ENCODE measurements at places on chromosomes 2 and 18. TPM values are rescaled to one million over a fixed set of nuclear protein-coding genes. Genes with fewer than 3 reads are reported as not detected.

Gene ZBTB14
- total RNA-seq, result 12.9 TPM

GRCh38 chr2:217933617-217933993 lies 69.2 kb downstream of the TNS1 start:
- no peak for DNase-seq

GRCh38 chr2:104746299-104746698 lies 107.6 kb upstream of the POU3F3 start:
- DNase-seq, result no peak

Gene CCDC141
- total RNA-seq, result not detected

Gene ANO7
- 1.5 TPM for total RNA-seq

DNA sequence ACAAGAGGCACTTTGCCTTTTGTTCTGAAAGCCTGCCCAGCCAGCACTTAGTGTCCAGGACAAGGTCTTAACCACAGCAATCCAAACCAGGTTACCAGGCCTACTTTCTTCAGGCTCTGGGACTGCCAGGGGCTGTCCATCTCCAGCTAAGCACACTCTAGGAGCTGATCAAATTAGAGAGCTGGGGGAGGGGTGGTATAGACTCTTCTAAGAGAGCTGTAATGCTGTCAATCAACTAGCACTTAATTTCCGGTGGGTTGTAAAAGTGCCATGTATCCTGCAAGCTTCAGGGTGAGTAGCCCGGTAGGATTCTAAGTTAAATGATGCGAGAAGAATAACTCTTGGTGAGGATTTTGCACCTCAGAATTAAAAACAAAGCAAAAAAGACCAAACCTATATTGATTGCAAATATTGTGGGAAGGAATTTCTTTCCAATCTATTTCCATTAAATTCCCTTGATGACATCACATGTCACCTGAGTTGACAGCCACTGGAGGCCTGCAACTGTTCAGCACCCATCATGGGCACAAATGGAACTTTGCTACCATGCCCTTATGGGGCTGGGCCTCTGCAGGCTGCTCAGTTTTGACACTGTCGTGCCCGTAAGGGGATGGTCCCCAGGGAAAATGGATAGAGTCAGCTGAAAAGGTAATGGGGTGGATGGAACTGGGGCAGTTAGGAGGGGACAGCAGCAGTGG lies 8.7 kb upstream of the COX7A2L start:
- DNase-seq, result no peak

DNA sequence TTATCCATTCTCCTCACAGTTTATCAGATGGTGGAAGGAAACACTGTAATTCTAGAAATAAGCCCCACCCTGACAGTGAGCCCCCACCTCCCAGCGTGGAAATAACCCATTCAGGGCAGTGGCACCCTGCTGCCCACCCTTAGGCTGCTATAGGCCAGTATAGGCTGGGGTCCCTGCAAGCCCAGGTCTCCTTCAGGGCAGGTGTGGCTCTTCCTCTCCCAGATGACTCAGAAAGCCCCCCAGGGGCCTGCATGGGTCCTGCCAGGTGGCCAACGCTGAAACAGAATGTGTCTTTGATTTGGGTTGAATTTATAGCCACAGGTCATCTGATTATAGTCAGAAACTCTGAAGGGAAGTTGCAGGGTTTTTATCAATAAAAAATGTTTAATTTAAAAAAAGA lies 136.4 kb downstream of the SH3RF3 start:
- DNase-seq, result no peak

- no peak for DNase-seq
Measured at GRCh38 chr2:62347563-62348270, 151.8 kb downstream of the B3GNT2 start.

DNA sequence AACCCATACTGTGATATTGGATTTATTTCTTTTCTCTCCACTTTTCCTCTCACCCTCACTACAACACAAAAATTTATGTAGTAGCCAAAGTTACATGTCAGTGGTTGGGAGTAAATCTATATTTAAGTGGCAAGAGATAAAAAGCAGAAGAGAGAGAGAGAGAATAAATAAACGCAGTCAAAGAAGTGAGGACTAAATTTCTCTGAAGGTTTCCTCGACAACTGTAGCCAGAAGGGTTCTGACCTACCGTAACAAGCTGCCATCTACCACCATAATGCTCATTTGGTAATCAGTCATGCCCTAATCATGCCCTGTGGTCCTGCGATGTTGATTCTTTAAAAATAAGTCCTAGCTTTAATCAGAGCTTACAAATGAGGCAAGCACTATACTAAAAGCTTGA lies 9.1 kb downstream of the ARHGAP28 start:
- DNase-seq, result no peak

DNA sequence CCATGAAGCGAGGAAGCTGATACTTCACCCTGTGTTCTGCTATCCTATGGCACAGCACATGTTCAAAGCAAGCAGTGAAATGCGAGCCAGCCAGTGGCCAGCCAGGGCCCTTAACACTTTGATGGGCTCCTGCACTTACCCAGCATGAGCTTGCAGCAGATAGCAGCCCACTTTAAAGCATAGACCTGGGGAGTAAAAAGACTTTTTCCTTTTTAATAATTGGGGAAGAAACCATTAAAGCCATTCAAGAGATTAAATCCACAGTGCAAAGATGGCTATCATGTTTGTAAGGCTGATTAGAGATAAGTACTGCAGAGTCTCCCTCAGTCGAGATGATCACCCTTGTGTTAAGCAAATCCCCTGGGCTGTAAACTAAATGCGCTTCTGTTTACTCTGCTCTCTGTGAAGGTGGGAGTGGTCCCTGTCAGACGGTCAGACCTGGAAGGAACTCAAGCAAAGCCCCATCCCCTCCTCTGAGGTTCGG lies 15.7 kb downstream of the CCBE1 start:
- DNase-seq, result no peak

DNA sequence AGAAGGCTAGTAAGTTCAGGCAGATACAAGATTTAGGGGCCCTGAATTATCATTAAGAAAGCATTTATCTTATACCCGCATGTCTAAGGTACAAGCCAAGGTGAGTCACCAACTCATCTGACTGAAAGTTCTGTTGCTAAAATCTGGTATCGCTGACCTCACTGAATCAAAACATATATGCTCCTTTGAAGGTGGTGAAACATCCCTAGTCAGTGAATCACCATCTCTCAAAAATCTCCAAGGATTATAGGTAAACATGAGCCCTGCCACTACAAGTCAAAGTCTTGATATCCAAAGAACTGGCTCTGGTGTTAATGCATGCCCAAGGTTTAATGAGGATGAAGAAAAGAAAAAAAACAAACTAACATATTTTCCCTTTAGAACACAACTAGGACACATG lies 43.5 kb downstream of the IRS1 start:
- DNase-seq, result no peak

GRCh38 chr18:64099244-64099643 lies 49.6 kb downstream of the LINC00305 start:
- DNase-seq, result no peak

DNA sequence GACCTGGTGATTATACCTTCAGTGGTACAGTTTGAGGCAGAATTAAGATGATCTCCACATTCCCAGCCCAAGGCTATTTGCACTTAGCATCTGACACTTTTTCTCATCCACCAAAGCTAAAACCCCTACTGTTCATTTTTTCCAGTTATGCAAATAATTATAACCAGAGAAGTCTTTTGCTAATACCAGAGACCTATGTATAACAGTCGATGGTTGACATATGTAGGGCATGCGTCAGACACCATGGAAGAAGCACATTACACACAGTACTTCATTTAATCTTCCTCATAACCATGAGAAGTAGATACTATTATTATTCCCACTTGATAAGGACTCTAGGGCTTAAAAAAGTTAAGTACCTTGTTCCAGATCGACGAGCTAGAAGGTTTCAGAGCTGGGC lies 36.5 kb downstream of the AP1S3 start:
- DNase-seq, result no peak

Gene SERPINB13
- total RNA-seq, result not detected

Gene CRYGD
- total RNA-seq, result not detected

DNA sequence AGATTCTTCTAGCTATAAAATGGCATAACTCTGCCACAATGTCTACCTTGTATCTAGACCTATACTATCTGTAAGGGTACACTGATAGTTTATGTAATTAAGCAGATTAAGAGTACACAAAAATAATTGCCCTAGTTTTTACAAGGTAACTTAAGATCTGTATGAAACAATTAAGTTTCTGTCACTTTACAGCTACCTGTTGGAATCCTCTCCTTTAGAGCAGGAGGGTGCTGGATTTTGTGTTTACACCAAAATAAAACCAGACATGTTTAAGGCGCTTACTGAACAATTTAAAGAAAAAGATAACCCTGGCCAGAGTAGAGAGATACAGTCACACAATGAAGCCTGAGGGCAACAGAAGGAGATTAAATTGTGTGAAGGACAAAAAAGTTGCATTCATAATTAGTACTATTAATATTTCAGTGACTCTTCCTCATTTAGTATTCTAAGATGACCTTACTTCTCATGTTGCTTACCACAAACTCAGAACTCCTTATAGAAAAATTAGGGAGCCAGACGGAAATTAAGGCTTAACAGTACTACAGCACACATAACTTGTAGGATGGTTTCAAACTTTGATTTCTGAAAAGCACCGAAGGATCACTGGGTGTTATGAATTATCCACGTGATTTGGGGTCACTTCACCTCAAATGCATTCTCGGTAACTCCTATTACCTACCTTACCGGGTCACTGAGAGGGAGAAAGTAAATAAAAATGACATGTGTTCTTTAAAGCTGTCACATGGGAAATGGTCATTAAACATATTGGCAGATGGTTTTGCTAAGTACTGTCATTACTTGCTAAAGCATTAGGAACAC lies 1.0 kb downstream of the DARS1 start:
- DNase-seq, result no peak

- peak; percentile 79 for DNase-seq
Measured at GRCh38 chr18:78804206-78805030, 175.2 kb upstream of the SALL3 start.

Gene TMEM18
- total RNA-seq, result 28.8 TPM

DNA sequence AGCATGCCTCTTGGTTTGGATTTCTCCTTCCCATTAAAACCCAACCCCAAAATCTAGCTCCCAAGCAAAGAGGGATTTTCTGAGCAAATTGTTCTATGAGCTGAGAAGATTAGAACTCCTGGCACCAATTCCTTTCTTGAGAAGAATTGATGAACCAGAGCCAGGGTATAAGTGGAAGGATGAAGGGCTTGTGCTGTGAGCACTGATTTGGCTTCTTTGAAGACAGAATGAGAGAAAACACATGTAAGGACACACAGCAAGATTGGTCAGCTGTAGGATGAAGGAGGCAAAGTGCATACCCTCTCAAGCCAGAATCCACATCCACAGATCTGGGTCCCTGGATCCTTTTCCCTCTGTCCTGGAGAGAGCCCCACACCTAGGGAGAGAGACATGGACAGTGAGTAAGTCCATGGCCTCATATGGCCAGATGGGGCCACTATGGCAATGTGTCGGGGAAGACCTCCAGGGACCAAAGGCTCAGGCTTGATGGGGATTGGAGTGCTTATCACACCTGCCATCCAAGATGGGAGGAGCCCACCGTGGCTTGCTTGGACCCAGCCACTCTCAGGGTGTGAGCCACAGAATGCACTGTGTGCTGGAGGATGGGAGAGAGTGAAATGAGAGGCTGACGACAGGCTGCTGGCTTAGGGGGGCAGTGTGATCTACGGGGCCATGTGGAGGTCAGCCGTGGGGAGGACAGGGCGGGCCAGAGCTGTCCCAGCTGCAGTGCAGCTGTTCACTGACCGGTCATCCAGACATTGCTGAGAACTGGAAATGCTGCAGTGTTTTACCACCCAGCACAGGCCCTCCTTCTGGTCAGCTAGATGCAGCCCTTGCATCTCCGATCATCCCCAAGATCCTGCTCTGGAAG lies 339.8 kb downstream of the CYP26B1 start:
- no peak for DNase-seq

- DNase-seq, result no peak
Measured at GRCh38 chr2:68418855-68419254, 48.2 kb downstream of the FBXO48 start.

DNA sequence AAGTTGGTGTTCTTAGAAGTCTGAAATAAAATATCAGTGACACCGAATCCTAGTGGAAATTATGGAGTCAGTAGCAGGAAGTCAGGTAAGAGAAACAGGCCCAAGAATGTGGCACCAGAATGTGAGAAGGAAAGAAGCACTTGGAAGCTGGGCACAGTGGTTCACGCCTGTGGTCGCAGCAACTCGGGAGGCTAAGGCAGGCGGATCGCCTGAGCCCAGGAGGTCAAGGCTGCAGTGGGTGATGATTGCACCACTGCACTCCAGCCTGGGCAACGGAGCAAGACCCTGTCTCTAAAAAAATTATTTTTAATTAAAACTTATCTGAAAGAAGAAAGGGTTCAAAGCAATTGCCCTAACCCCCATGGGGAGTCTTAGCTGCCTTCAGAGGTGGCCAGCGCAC lies 268.3 kb upstream of the SALL3 start:
- no peak for DNase-seq

DNA sequence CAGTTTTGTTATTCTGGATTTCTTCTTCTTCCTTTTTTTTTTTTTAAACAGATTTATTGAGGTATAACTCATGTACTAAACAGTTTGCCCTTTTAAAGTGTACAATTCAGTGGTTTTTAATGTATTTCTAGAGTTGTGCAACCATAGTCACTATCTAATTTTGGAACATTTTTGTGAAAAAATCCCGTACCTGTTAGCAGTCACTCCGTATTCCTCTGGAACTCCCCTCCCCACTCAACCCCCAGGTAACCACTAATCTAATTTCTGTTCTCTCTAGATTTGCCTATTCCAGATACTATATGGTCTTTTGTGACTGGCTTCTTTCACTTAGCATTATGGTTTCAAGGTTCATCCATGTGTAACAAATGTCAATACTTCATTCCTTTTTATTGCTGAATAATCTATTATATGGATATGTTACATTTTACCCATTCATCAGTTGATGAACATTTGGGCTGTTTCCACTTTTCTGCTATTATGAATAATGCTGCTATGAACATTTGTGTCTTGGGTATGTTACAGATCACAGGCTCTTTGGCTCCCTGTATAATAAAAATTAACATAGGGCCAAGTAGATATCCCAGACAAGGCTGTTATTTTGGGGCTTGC lies 21.9 kb downstream of the EHBP1 start:
- no peak for DNase-seq

GRCh38 chr2:9655441-9656269 lies 24.9 kb upstream of the YWHAQ start:
- no peak for DNase-seq

DNA sequence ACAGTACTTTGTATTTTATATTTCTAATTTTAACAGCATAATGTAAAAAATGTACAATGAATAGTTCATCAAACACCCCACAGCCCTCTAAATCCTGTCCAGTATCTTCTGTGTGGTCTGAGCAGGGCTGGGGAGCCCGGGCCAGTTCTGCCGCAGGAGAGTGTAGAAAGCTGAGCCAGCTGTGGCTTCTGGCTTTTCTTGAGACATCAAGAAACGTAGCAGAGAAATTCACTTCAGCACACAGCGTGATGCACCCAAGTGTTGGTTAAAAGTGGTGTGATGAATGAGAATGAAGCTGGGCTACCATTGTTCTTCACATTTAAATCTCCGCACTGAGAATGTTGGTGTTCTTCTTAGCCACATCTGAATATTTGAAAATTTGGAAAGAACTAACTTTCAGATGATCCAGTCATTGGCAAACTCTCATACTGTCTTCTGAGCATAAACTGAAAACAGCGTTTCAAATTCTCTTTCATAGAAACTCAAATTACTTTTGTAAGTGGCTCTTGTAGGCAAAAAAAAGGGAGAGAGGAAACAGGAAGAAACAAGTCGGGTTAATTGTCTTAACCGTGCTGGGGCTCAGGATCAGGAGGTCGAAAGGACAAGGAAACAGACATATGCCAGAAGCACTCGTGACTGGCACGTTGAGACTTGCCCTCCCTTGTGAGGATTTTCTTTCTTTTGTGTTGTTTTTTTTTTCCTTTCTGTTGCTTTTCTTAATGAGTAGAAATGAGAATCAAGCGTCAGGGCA lies 23.4 kb upstream of the TMEM87B start:
- no peak for DNase-seq

Gene SLC4A3
- total RNA-seq, result 9.7 TPM

GRCh38 chr2:28539118-28539541 lies 43.3 kb downstream of the PLB1 start:
- DNase-seq, result no peak

Data from chondrocyte (in vitro differentiated cells).